ENCODE measurements at places on chromosomes 4 and X. TPM values are rescaled to one million over a fixed set of nuclear protein-coding genes. Genes with fewer than 3 reads are reported as not detected.

DNA sequence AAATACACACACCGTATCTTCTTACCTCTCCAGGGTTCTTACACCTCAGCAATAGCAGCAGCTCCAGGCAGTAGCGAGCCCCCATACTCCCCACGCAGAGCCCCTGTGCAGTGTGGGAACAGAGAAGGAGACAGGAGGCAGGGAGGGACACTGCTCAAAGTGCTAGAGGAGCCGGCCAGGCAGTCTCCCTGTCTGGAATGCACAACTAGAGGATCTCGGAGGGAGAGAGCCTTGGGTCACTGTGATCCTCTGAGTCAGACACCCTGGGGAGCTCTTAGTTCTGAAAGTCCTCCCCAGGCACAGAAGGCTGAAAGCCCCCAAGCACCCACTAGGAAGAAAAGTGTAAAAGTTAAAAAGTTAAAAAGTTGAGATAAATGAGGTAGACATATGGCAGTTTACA lies 16.0 kb downstream of the AMELX start:
- DNase-seq = no peak

DNA sequence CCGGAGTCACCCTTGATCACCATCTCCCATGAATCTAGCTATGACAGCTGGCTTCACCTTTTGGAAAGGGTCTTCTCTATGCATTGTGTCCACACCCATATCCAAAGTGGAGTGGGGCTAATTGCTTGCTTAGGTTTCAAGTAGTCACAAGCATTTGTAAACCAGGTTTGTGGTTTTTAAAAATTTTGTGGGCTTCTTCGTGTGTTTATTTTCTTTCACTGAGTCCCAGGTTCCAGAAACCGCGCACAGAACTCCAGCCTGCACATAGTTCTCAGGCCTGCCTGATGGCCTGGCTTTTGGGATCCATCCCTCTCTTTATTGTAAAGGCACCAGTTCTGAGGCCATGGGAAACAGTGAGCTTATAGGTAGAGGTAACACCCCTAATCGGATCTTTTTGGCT lies 70.2 kb upstream of the TLR3 start:
- no peak for DNase-seq

DNA sequence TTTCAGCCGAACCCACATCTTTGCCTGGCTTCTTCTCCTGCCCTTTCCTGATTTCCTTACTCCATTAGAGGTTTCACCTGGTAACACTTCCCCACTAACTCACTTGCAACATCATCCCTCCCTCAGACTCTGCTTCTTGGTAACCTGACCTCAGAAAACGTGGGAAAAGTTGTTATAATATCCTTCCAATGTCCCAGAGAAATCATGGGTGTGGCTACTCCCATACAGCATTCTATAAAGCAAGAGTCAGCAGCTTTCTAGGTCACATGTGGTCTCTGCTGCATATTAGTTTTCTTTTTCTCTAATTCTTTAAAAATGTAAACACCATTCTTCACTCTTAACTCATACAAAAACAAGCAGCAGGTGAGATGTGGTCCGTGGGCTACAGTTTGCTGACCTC lies 283.1 kb upstream of the MAOA start:
- DNase-seq = no peak

ENOX2 gene
- 8.0 TPM for total RNA-seq

GRCh38 chr4:41135801-41136200 lies 78.5 kb downstream of the APBB2 start:
- DNase-seq = peak; percentile 48

- peak; percentile 38 for DNase-seq
Measured at GRCh38 chrX:39335513-39336235, 534.4 kb downstream of the MID1IP1 start.

DNA sequence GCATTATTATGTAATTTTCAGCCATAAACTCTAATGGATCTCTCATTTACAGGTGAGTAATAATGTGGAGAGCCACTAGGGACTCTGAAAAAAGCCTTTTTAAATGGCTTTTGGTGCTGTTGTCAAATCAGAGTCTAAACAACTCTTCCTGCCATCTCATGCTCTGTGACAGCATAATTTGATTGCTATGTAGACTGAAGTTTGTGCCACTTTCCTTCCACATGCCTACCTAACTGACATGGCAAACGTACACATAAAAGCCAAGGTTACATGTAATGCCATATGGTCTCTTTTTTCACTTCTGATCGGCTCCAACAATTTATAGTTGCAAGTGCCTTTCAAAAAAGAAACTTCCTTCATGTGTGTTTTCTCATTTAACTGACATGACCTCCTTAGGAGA lies 94.3 kb downstream of the SH2D1A start:
- DNase-seq = no peak

P2RY4 gene
- total RNA-seq = 0.35 TPM

DNA sequence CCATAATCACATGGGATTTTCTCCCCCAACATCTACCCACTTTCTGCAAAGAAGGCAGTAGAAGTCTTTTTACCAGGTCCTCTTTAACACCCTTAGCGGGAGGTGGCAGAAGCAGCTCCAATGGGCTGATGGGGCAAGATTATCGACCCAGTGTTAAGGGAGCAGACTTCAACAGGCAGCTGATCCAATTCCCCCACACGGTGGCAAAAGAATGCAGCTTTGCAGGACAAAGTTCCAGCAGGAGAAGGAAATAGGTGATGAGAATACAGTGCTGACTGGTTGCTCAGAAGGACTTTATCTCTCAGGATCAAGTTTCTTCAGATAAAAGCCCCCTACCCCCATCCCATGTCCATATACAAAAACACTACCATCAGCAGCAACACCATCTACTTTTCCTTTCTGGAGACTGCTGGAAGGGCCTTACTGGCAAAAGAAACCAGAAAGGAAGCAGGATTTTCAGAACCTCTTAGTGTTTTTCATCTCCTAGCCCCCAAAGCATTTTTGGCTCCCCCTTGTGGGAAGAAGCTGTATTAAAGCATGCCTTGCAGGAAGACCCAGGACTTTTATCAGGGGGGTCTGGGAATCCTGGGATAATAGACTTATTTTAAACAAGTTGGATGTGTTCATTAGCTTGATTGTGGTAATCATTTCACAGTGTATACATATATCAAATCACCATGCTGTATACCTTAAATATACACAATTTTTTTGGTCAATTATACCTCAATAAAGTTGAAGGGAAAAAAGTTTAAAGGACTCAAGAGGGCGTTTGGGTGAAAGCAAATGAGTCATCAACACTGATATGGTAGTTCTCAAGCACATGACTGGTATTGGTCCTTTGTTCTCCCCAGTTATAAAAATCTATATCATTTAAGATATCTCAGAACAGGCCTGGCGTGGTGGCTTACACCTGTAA lies 146.4 kb downstream of the GPC3 start:
- DNase-seq = peak; percentile 50

DNA sequence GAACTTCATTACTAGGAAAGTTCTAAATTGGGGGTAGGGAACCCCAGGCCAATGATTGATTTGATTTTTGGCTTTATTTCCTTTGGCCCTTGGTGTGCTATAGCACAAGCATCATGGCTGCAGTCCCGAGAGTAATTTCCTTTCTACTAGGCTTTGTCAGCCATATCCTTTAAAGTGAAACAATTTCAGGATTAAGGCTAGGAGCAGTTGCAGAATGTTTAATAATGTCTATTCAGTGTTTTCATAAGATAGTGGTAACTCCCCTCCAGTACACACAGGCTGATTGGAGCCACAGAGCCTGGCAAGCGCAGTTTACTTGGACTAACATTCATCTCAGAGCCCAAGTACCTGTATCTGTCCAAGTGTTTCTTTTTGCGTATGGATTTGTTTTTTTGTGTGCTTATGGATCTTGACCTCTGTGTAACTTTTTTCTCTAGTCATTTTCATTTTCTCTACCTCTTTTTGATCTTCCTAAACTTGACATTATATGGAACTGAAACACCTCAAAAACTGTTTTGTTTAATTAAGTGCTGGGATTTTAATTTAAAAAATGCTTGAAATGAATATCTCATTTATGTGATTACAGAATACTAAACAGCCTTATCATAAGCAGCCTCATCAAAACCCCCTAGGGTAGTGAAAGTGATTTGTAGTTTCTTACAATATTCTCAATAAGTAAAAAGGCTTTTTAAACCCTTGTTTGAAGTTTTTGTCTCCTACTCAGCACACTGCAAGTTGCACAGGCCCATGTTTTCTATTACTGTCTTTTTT lies 7.5 kb downstream of the STIM2 start:
- no peak for DNase-seq

SMIM43 gene
- not detected for total RNA-seq

DNA sequence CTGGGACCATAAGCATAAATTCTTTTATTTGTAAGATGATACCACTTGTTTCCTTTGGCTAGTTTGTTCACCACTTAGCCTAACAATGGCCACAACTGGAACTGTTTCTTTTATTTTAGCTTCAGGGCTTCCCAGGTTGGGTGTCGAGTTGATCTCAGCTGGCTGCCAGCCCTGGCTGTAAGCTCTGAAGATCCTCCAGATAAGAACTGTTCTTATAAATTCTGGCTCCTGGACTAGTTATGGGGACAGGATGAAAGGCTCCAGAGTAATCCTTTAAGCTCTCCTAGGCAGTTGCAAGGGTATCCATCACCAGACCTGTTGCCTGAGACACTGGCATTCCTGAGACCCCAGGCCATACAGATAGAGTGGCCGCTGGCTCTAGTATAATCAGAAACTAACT lies 129.4 kb upstream of the ACSL4 start:
- DNase-seq = no peak

HMX1 gene
- not detected for total RNA-seq

- DNase-seq = no peak
Measured at GRCh38 chr4:16192057-16192456, 34.2 kb downstream of the TAPT1 start.

DCAF8L2 gene
- total RNA-seq = not detected

GRCh38 chr4:9976781-9977180 lies 44.5 kb downstream of the SLC2A9 start:
- no peak for DNase-seq

DNA sequence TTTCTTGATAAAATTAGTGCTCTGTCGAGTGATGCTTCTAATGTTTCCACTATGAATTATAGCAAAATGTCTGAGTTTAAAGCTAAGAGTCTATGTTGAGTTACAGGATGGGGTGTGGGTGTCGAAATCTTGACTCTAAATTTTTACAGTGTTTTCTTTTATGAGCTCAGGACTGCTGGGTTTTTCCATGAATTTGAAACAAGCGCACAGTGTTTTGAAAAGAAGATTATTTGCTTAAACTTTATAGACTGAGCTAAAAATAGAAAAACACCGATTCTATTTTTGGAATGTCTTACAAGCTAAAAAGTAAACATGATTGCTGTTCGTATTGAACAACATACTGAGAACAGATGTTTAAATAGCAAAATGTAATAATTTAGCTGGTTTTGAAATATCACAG lies 7.5 kb downstream of the PTTG2 start:
- no peak for DNase-seq

FGD1 gene
- total RNA-seq = 5.5 TPM

CXCL6 gene
- 0.32 TPM for total RNA-seq

TCEAL7 gene
- 4.0 TPM for total RNA-seq

Data from colonic mucosa (tissue), 4 donors.